HFFc6 (cell line): ENCODE measurements at places on chromosomes 12 and 14.

DNA sequence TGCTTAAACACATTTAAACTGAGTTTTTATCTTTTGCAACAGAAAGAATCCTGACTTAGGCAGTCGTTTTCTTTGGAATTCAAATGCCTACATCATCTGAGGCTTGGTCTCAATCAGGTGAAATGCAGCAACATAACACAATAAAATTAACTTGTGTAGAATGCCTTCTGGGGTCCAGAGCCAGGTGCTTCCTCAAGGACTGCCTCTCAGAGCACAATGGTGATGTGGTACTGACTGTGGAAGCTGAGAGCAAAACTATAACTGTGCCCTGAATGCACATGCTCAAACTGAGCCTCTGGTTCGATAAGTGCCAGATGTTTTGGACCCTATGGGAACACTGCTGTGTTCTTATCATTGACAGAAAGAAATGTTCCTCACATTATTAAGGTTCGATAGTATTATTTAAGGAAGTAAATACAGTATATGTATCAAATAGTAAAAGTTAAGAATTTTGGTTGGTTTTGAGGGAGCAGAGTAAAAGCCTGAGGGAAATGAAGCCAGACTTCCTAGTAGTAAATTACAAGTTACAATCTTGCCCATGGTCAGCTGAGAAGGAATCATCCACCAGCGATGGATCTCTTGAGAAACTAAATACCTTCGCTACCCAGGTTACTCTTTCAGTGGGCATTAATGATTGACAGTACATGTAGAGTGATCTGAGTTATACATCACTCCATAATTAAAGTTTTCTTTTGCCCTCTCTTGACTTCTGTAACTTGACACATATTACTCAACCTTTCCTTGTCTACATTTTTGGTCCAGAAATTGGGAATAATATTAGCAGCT lies 122.9 kb upstream of the ATP2B1 start:
- no peak for DNase-seq

GRCh38 chr12:49548822-49549648 lies 10.2 kb downstream of the KCNH3 start:
- DNase-seq: no peak

DNA sequence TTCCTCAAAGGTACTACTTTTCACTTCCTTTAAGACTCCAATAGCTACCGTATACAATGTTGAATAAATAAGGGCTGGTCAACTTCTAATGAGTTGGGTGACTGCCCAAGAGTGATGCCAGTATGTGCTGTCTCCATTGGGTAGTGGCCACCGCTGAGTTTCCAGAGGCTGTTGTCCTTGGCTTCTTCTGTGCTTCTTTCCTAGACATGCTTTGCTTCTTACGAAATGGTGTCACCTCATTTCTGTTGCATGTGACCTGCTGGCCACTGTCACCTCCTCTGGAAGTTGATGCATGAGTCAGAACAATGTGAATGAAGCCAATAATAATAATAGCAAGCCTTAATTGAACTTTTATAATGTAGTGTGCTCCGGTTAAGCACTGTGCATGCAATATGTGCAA lies 7.5 kb upstream of the NID2 start:
- DNase-seq: peak; percentile 73

- no peak for DNase-seq
Observed at GRCh38 chr12:130357241-130357640, 19.6 kb downstream of the PIWIL1 start.

- DNase-seq: peak; percentile 30
Observed at GRCh38 chr12:11827091-11828061, 177.9 kb downstream of the ETV6 start.

- no peak for DNase-seq
Observed at GRCh38 chr14:63857466-63858030, 4.7 kb downstream of the SYNE2 start.

- DNase-seq: no peak
Observed at GRCh38 chr14:75487155-75487671, 35.1 kb upstream of the BATF start.

GRCh38 chr12:91239481-91239880 lies 56.9 kb upstream of the DCN start:
- no peak for DNase-seq

GRCh38 chr14:65958664-65959562 lies 527.3 kb upstream of the CCDC196 start:
- peak; percentile 15 for DNase-seq

GRCh38 chr12:78959556-78959955 lies 95.0 kb downstream of the SYT1 start:
- DNase-seq: no peak

GRCh38 chr12:110575326-110575725 lies 7.8 kb downstream of the PPTC7 start:
- DNase-seq: no peak

DNA sequence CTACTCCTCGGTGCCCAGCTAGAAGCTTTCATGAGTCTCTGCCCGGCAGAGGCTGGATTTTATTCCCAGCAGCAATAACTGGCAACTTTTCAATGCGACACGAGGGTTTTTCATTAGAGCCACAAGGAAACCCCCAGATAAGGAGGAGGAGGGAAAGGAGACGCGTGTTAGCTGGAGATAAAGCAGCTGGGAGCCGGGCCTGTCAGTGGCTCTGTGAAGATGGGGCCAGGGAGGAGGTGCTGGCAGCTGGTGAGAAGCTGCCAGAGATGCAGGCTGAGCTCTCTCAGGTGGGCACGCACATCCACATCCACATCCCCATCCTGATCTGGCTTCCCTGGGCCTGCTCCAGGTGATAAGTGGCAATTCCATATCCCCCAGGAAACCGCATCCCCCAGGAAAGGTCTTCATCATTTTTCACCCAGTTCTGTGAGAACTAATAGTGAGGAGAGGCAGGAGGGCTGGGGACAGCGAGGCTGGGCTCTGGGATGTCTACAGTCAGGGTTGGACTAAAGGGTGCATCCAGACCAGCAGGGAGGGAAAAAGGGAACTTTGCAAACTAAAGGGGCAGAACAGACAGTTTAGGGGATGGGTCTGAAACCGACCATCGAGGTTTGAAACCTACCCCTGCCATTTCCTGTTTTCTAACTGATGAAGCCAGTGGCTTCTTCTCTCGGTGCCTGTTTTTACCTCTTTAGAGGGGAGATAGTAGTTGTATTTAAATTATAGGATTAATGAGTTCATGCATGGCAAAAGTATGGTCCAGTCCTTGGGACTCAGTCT lies 413.2 kb downstream of the DPF3 start:
- DNase-seq: no peak

DNA sequence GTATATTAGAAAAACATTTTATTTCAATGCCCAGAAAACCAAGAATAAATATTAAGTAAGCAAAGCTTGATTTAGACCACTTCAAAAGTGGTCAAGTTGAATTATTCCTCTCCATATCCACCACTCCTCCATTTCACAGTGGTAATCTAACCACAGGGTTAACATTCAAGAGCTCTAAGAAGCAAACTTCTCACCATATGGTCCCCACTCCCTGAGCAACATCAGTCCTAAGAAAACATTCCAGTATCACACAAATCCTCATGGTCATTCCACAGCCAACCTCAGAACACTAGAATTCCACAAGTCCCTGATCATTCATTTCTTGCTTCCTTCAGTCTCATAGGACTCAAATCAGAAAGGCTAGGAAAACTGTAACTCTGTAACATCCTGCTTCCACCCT lies 47.9 kb downstream of the ST8SIA1 start:
- DNase-seq: peak; percentile 32

- no peak for DNase-seq
Observed at GRCh38 chr14:94673781-94674231, 61.6 kb downstream of the SERPINA3 start.

- no peak for DNase-seq
Observed at GRCh38 chr14:47149326-47149725, 497.7 kb upstream of the RPL10L start.

- DNase-seq: no peak
Observed at GRCh38 chr12:26715232-26715631, 117.8 kb downstream of the ITPR2 start.
